Left renal cortex interstitium (tissue), 4 donors: ENCODE measurements at places on chromosomes 1 and 21. TPM values are rescaled to one million over a fixed set of nuclear protein-coding genes. Genes with fewer than 3 reads are reported as not detected.

The CELA3B gene
- not detected for polyA plus RNA-seq

The IFI16 gene
- polyA plus RNA-seq, result 54.9 TPM

The FMN2 gene
- 6.4 TPM for polyA plus RNA-seq

The IGSF21 gene
- 0.30 TPM for polyA plus RNA-seq

The KRTAP19-3 gene
- not detected for polyA plus RNA-seq

The TRIM45 gene
- polyA plus RNA-seq, result 28.2 TPM
